ENCODE measurements at places on chromosomes 3 and 15.

- no peak for DNase-seq
Observed at GRCh38 chr3:108564564-108564963, 24.7 kb downstream of the CIP2A start.

GRCh38 chr15:64581408-64581761, 121.0 kb downstream of the ZNF609 start:
- no peak for DNase-seq

DNA sequence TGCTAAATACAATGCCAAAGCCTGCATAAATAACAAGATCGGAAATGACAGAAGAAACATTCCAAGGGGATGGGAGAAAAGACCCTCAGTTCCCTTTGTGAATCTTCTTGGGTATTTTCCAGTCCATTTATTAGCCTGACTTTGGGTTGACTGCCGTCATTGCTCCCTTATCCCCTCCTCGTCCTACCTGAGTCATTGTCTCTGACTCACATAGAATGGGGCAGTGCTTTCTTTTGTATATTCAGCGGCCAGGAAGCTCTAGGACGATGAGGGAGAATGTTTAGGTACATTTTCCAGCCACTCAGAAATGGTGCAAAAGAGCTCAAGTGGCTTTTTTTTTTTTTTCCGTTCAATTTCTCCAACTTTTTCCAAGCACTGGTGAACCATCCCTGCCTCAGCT, 71.6 kb downstream of the KAT2B start:
- no peak for DNase-seq

DNA sequence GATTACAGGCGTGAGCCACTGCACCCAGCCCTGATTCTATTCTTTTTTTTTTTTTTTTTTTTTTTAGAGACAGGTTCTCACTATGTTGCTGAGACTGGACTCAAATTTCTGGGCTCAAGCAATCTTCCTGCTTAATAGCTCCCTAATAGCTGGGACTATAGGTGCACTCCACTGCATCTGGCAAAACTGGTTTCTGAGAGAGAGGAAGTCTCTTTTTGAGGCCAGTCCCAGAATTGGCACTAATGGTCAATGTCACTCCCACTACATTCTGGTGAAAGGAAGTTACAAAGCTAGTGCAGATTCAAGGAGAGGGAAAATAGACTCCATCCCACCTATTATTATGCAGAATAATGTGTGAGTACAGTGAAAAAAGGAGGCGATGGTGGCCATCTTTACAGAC, 5.8 kb upstream of the TGFBR2 start:
- no peak for DNase-seq

DNA sequence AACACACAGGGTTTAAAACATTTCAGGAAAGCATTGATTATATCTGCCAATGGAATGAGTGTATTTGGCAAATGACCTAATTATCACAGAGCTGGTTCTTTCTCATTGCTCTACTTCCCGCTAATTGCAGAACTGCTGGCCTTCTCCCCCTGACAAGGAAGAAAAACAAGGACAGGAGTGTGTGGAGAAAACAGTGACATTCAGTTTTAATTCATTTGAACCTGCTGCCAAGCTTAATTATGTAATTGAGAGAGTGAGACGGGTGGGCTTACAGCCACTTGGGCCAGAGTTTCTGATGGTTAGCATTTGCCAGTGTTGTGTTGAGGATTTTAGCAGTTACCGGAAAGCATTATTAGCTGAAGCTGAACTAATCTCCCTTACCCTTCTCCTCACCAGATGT, 301.4 kb downstream of the RBMS3 start:
- no peak for DNase-seq

DNA sequence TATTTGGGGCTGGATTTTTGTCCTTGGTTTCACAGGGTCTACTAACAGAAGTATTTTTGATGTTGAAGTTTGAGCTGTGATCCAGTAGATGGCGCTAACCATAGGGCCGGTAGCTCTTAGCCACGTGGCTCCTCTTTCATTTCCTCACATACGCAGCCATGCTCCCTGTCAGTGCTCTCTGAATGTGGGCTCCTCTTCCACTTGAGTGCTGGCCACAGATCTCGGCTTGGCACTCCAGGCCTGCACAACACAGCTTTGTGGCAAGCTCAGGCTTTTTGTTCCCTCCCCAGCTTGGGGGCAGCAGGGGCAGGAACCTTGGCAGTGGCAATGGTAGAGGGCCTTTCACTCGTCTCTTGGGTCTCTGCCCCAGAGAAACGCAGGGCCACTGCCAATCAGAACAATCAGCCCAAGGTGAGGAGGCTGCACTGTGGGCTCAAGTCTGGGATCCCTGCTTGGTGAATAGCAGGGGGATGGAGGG, 18.6 kb upstream of the DNAAF4 start:
- DNase-seq, result peak; percentile 59

DNA sequence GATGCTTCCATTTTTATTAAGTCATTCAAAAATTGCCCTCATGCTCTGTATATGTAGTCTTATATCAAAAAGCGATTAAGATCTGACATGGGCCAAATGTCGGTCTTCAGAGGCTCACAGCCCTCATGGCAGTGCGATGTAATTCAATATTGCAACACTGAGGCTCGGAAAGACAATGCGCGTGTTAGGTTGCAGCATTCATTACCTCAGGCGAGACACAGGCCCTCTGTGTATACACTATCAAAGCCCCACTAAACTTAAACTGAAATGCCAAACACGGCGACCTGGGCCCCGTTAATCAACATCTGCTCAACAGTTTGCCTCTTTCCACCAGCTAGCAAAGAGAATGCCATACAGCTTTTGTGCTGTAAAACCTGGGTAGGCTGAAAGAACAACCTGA, 413.4 kb downstream of the ERC2 start:
- no peak for DNase-seq

DNA sequence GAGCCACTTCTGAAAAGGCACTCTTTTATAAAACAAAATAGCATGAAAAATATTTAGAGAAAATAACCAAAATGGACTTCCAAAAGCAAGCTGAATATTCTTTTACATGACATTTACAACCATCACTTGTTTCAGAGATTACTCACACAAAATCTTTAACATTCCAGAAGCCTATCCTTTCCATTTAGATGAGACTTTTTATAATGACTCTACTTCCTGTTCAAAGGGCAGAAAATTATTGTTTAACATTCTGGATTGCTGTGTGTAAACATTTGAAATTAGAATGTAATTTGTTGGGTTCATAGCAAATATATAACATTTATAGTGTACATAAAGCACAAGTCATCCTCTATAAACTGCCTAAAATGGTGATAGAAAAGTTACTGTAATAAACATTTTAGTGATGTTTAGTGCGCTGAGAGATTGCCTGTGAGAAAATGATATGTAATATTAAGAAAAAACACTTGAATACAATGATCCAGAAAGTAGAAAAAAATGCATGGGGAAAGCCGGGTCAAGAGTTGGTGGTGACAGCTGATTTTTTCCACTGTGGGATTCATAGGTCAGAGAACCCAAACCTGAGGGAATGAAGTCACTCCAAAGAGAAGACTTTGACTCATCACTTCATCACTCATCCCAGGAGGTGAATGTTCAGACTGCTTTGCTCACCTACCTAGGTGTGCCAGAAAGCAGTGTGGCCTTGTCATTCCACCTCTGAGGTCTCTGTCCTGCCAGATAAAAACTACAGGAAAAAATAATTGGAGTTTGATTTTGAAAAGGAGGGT, 305.8 kb downstream of the ARPP21 start:
- DNase-seq, result no peak

DNA sequence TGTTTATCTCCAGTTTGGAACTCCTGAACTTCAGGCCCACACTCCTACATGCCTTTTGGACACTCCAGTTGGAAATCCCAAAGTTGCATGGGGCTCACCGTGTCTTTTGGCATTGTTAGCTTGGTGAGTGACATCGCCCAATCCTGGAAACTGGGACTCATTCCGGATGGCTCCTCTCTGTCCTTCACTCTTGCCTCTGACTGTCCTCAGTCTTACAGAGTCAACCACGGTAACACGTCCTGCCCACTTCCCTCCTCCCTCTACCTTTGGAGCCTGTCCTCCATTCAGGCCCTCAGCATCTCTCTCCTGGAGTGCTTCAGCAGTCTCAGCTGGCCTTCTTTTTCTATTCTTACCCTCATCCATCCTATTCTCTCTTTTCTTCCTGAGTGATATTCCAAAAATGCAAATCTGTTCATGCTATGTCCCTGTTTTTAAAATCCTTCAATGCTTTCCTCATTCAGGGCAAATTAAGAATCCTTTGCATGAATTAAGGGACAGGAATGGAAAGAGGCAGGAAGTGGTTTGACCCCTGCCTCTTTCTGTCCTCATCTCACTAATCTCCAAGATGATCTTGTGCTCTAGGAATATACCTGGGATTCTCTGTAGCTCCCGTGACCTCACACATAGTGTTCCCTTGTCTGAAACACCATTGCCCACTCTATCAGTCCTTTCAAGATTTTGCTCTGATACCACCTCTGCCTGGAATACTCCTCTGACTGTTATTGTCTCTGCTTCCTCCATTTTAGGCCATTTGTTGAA, 42.5 kb downstream of the LPP start:
- peak; percentile 56 for DNase-seq

Measured in fibroblast of skin of abdomen (primary cell).